Stimulated activated naive CD8-positive, alpha-beta T cell treated with anti-CD3 and anti-CD28 coated beads, Interleukin-15, Interleukin-2, amounts not matched to agents 100 U/mL and 50 U/mL, for 24 hours (primary cell): ENCODE measurements at places on chromosomes 3 and 15.
A peak's percentile ranks its signal among the peaks of the same experiment; 100 is the strongest.

DNA sequence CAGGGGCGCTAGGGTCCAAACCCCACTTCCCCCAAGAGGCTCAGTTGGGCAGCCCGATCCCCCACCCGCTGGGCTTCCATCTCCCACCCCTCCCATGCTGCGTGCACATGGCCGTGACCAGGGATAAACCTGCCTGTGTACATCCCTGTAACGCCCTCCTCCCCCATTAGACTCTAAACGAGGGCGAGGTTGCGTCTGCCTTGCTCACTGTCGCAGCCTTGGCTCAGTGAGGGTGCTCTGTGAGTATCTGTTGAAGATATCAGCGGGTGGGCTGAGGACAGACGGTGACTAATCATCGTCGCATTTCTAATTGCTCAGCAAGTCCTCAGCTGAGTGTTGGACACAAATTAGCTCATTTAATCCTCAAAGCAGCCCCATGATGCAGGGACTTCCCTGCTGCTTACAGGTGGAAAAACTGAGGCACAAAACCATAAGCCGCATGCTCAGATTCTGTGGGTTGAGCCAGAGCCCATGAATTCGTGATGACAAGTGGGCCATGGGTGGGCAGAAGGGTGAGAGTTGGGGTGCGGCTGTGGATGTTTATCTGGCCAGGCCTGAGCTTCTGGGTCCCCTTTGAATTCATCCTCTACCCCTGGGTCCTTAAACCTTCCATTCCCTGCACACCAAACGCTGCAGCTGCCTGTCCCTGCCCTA lies 26.0 kb downstream of the FBLN2 start:
- peak; percentile 62 for DNase-seq

- DNase-seq: peak; percentile 57
Observed at GRCh38 chr3:15310491-15311370, 21.7 kb downstream of the SH3BP5 start.

DNA sequence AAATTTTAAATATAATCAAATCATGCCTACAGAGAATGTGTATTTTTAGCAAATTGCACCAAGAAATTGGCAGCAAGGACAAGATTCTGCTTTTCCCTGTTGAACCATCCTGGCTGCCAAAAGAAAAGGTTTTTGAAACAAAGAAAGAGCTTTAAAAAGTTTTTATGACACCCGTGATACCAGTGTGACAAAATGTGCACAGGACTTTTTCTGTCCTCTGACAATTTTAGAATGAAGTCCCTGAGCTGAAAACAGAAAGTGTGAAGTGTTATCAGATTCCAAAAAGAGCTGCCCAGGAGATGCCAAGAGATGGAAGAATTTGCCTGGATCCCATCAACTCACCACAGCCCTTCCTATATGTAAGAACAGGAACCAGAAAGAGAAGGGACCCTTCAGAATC lies 33.2 kb upstream of the TMC3 start:
- no peak for DNase-seq

- DNase-seq: no peak
Observed at GRCh38 chr3:152549263-152549662, 280.5 kb downstream of the MBNL1 start.

- DNase-seq: peak; percentile 25
Observed at GRCh38 chr15:98668566-98669308, 20.4 kb downstream of the IGF1R start.
